A549 treated with CpdA at 1 μM for 4 hours (cell line): ENCODE measurements at places on chromosomes 3 and 15. TPM values are rescaled to one million over a fixed set of nuclear protein-coding genes. Genes with fewer than 3 reads are reported as not detected.

SAMD7 gene
- total RNA-seq, result not detected in 5 replicates

HGD gene
- total RNA-seq, result 12.7 to 18.2 TPM (median 15.7 TPM) in 5 replicates

CEP152 gene
- total RNA-seq, result 3.6 to 7.6 TPM (median 4.3 TPM) in 5 replicates

ACTC1 gene
- total RNA-seq, result 0.22 to 0.63 TPM (median 0.37 TPM) in 5 replicates

PLA2G4E gene
- total RNA-seq, result not detected in 5 replicates

EXOSC7 gene
- 45.5 to 51.5 TPM (median 47.1 TPM) in 5 replicates for total RNA-seq

FEZF2 gene
- total RNA-seq, result not detected in 5 replicates

C3orf22 gene
- total RNA-seq, result not detected in 5 replicates

PTX3 gene
- 0.57 to 1.2 TPM (median 0.90 TPM) in 5 replicates for total RNA-seq

QARS1 gene
- 124 to 161 TPM (median 149 TPM) in 5 replicates for total RNA-seq

MUC20 gene
- 0.40 to 0.98 TPM (median 0.56 TPM) in 5 replicates for total RNA-seq

EFHB gene
- 0.37 to 1.1 TPM (median 0.41 TPM) in 5 replicates for total RNA-seq

FOXB1 gene
- total RNA-seq, result not detected in 5 replicates

CCDC54 gene
- not detected in 5 replicates for total RNA-seq

GRAMD1C gene
- 0.33 to 1.0 TPM (median 0.59 TPM) in 5 replicates for total RNA-seq

SPSB4 gene
- total RNA-seq, result 0.15 to 0.24 TPM (median 0.18 TPM) in 4 of 5 replicates, not detected in the other

TMEM212 gene
- not detected in 5 replicates for total RNA-seq

ROBO2 gene
- not detected in 5 replicates for total RNA-seq

LINGO1 gene
- 7.0 to 12.4 TPM (median 9.2 TPM) in 5 replicates for total RNA-seq

EXD1 gene
- 0.06 to 0.12 TPM (median 0.10 TPM) in 3 of 5 replicates, not detected in the others for total RNA-seq

SLC41A3 gene
- 22.9 to 24.5 TPM (median 24.0 TPM) in 5 replicates for total RNA-seq

CLDN1 gene
- total RNA-seq, result 26.4 to 33.5 TPM (median 29.0 TPM) in 5 replicates

TMEM158 gene
- total RNA-seq, result 16.2 to 29.5 TPM (median 24.2 TPM) in 5 replicates

GNAT1 gene
- total RNA-seq, result 0.02 TPM in 1 of 5 replicates, not detected in the others

CPN2 gene
- not detected in 5 replicates for total RNA-seq

CNTN6 gene
- total RNA-seq, result not detected in 5 replicates
